Stimulated activated CD4-positive, alpha-beta T cell treated with anti-CD3 and anti-CD28 coated beads, Interleukin-2, amount 100 ng/mL, for 24 hours (primary cell): ENCODE measurements at places on chromosomes 2 and 18.

DNA sequence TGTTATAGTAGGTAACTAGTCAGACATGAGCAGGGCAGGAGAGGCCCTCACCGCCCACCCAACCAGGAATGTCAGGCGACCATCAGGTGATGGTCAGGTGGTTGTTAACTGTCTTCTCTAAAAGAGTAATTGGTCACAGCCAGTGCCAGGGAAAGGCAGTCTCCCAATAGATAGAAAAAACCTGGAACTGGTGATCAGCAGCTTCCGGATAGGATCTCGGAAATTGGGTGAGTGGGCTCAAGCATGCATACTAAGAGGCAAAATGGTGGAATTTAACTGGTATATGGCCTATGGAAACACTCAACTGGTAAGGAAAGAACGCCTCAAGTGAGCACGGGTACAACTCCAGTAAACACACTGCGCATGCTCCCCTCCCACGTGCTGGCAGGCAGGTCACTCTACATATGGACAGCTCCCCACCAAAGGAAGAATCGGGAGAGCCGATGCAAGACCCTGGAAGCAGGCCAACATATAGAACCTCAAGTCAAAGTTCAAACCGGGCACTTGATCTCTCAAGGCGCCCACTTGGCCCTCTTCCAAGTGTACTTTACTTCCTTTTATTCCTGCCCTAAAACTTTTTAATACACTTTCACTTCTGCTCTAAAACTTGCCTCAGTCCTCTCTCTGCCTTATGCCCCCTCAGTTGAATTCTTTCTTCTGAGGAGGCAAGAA is 43.5 kb upstream of the TMEM131 start:
- no peak for DNase-seq

DNA sequence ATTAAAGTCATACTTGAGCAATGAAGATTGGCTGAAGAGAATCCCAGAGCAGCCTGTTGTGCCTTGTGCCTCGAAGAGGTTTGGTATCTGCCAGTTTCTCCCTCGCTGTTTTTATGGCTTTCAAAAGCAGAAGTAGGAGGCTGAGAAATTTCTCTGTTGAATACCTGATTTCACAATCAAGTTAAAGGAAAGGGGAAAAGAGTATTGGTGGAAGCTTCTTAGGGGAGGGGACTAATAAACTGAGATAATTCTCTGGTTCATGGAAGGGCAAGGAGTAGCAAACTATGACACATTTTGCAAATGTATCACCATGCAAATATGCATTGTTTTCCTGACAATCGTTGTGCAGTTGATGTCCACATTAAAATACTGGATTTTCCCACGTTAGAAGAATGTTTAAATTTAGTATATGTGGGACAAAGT is at the start of gene IL1B:
TSS of gene IL1B (minus strand) at position 85 of the 423 bp plus-strand sequence. CDS start 550 bp downstream, outside the sequence.
- no peak for DNase-seq

GRCh38 chr2:58727981-58728656 is 487.0 kb upstream of the FANCL start:
- DNase-seq = no peak

DNA sequence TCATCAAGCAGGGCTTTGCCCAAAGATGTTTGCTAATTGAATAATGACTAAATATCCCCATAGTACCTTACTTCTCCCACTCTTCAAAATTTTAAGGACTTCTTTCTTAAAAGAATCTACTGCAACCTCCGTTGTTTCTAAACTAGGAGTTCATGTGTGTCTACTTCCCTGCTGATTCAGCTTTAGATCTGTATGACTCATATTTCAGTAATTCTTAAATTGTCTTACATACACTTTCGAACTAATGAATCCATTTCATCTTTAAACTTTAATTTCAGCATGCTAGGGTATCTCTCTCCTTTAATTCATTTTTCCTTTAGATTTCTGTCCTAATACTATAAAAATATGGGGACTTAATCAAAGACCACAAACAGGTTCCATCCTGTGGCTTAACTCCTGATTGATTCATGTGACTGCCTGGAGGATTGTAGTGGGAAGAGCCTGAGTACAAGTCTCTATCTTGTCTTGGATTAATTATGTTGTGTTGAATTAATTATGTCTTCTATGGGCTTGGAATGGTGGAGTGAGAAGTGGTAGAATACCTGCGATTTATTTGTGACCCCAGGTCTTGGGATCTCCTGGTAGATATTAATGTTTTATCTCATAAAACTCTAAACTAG is 24.9 kb upstream of the COL5A2 start:
- no peak for DNase-seq

- no peak for DNase-seq
Measured at GRCh38 chr2:30808695-30809094, 1.4 kb upstream of the CAPN13 start.

GRCh38 chr2:126986631-126987187 is 88.0 kb downstream of the TEX51 start:
- DNase-seq = no peak

DNA sequence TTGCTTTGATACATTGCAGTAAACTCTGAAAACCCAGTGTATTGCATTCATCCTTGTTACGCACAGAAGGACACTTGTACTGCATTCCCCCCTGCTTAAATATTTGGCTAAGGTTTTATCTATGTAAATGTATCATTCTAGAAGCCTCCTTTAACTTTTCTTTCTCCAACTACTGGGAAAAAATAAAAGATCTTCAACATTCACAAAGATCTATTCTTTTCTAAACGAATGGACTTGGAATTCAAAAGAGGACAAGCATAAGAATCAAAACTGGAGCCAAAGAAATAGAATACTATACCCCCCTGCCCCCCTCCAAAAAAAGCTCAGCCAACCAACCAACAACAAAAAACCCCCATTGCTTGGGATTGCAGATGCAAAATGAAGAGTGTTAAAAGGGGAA is 136.9 kb downstream of the EPHA4 start:
- DNase-seq = no peak

DNA sequence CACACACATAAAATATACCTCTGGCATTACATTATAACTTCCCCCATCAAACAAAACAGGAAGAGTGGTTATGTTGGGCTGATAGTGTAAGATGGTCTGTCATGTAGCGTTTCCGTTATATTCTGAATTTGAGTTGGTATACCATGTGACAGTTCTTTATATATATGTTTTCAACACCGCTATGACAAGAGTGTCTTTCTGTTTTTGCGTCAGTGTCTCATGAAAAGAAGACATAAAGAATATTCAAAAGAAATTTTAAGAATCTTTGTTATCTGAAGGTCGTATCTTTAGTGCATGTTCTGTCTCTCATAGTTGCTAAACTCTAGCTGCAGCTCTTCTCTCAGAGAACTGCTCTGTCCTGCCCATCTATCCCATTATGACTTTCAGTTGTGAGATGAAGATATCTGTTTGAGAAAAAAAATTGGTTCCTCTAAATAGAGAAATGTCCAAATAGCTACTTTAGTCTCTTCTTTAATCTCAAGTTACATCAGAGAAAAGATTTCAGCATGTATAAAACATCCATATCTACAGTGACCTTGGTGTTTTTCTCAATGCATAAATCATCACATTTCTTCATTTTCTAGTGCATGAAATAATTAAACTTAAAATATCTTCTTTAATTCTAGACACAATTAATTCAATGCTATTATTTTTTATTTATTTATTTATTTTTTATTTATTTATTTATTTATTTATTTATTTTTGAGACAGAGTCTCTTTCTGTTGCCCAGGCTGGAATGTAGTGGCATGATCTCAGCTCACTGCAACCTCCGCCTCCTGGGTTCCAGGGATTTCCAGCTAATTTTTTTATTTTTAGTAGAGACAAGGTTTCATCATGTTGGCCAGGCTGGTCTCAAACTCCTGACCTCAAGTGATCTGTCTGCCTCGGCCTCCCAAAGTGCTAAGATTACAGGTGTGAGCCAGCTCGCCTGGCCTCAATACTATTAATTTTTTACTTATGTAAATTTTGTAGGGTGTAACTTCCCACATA is 24.3 kb upstream of the PSME4 start:
- no peak for DNase-seq

DNA sequence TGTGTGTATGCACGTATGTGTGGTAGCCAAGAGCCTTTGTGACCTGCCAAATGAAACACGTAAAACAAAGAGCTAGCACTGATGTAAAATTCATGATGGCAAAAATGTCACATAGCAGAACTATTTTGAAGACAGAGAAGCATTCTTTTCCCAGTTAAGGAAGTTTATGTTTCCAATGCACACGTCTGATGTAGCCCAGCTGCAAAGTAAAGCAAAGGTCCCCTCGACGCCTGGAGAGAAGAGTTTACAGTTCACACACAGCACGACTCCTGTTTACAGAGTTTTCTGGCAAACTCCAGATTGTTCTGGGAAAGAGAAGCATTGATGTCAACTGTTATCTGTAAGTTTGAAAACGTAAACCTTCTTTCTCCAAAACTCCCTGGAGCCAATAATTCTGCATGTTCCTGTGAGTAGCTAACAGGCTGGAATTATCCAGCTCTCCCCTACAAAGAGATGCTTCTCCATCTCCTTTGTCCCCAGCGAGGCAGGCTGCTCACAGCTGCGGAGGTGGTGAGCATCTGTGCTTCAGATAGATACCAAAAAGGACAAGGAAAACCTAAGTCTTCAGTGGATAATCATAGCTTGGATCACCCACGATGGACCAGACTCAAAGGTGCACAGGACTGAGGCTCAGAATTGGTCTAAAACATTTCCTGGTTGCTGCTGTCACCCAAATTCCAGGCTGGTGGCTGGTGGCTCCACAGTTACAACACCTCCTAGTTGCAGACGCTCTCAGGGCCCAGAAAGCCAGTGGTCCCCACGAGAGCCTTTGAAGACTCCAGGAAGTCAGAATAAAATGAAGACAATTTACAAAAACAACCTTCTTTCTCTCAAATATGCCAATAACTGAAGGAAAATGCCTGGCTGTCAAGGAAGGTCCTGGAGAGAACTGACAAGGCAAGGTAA is 87.4 kb downstream of the COL6A3 start:
- no peak for DNase-seq

- DNase-seq = no peak
Measured at GRCh38 chr2:134782792-134783191, 55.6 kb upstream of the ACMSD start.

GRCh38 chr2:217685255-217685605 is 317.6 kb downstream of the TNS1 start:
- no peak for DNase-seq

DNA sequence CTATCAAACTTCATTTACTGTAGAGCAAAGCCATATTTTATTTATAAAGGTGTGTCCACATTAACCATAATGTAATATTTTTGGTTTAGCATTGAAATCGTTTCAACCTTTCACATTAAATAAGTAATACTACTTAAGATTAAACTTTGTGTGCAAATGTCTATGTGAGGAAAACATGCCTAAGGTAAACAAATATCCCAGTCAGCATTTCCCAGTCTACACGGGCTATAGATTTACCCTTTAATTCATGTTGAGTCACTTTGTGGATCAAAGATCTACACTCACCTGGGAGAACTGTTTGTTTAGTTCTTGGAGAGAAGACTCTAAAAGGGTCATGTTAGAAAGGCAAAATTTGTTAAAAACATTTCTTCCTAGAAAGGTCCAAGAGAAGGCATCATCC is 89.1 kb downstream of the ABCA12 start:
- no peak for DNase-seq

- no peak for DNase-seq
Measured at GRCh38 chr2:79796641-79797040, 283.8 kb downstream of the CTNNA2 start.
